Right forelimb (tissue), 1 donor: ENCODE measurements at places on chromosomes 7 and 10.

GRCh38 chr10:76882245-76882644 lies 755.4 kb downstream of the KCNMA1 start:
- no peak for DNase-seq

DNA sequence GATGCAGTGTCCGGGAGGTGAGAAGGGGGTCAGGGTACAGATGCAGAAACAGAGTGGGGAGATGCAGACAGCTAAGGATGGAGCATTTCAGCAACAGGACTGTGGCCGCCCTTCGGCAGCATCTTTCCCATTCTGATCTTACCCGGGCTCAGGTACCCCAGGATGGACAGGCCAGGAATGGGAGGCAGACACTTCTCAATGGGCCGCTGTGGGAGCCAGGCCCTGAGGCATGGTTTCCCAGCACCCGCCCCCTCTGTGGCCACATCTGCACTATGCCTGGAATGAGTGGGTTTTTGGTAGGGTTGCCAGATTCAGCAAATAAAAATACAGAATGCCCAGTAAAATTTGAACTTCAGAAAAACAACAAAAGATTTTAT lies 105.2 kb upstream of the CTBP2 start:
- DNase-seq, result no peak

DNA sequence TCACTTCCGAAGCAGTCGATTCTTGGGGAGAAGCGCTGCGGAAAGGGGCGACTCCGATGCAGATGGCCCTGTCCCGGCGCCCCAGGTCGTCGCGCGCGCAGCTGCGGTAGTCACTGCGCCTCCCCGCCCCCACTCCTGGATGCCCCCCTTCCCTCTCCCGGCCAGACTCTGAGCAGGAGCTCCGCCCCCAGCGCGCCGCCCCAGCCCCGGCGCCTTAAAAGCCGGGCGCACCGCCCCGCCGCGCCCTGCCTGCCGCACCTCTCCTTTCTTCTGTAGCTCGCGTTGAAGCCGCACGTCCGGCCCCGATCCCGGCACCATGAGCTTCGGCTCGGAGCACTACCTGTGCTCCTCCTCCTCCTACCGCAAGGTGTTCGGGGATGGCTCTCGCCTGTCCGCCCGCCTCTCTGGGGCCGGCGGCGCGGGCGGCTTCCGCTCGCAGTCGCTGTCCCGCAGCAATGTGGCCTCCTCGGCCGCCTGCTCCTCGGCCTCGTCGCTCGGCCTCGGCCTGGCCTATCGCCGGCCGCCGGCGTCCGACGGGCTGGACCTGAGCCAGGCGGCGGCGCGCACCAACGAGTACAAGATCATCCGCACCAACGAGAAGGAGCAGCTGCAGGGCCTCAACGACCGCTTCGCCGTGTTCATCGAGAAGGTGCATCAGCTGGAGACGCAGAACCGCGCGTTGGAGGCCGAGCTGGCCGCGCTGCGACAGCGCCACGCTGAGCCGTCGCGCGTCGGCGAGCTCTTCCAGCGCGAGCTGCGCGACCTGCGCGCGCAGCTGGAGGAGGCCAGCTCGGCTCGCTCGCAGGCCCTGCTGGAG lies at the start of gene INA:
Gene INA (plus strand): TSS at position 243 of the 817 bp plus-strand sequence. CDS start 74 bp downstream, at position 317.
- peak; percentile 42 for DNase-seq

DNA sequence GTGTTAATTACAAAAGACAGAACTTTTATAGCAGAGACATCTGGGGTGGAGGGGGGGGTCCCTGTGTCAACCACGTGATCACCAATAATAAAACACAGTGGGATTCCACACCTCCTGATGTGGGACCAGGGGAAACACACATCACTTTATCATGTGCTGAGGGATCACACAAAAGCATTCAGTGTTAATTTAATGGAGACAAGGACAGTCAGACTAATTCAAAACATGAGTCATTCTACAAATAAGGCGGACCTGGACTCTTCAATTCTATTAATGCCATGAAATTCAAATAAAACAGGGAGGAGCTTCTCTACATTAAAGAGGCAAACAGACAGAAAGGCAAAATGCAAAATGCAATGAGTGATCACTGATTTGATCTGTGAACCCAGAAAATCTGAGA lies 67.3 kb upstream of the PFKP start:
- no peak for DNase-seq

DNA sequence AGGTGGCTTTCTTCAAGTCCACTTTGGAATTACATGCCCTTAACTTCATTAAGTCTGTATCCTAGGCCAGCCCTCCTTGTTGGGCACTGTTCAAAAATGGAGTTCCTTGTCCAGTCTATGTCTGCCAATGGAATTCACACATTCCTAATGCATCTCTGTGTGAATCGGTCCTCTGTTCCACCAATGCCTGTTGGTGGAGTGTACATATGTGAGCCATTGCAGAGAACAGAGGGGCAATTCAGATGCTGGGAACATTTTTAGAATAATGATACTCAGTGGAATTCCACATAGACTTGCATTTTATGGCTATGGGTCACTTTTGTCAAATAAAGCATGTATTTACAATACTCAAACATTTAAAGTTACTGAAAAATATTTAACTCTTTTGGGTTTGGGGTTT lies 108.3 kb downstream of the COL28A1 start:
- no peak for DNase-seq

GRCh38 chr7:42080841-42081586 lies 156.0 kb downstream of the GLI3 start:
- DNase-seq, result no peak

GRCh38 chr10:118610577-118610976 lies 15.1 kb upstream of the PRLHR start:
- DNase-seq, result no peak

DNA sequence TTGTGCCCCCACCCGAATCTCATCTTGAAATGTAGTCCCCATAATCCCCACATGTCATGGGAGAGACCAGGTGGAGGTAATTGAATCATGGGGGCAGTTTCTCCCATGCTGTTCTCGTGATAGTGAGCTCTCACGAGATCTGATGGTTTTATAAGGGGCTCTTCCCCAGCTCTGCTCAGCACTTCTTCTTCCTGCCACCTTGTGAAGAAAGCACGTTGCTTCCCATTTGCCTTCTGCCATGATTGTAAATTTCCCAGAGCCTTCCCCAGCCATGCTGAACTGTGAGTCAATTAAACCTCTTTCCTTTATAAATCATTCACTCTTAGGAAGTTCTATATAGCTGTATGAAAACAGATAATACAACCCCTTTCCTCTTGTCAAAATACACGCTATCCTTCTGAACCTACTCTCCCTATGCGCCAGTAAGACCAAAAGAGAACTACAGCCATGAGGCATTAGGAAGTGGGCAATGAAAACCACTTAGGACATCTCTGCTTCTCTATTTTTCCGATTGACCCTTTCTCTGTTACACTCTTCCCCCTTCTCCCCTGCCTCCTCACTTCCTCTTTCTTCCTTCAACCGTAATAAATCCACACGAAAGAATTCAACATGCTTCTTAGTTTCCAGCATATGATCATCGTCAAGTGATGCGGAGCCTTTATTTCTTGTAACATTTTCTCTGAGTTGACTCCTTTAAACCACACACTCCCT lies 101.2 kb upstream of the WDR11 start:
- DNase-seq, result no peak

- no peak for DNase-seq
Observed at GRCh38 chr10:125802131-125802530, 20.9 kb downstream of the UROS start.

DNA sequence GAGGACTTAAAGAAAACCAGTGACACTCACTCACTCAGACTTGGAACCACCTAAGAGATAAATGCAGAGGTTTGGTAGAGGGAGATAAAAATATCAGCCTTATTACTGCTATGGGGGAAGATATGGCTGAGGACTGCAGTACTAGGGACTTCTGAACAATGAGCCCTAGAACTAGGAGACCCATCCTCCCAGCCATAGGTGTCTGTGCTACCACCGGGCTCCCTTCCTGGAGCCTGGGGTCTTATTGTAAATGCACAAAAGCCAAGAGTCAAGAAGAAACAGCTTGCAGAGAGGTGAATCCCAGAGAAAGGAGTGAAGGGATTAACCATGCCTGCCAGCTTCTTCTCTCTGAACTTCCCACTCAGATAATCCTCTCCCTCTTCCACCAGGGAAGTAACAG lies 108.3 kb upstream of the AKR1E2 start:
- no peak for DNase-seq

- DNase-seq, result no peak
Observed at GRCh38 chr7:1659696-1660095, 10.4 kb upstream of the ELFN1 start.

DNA sequence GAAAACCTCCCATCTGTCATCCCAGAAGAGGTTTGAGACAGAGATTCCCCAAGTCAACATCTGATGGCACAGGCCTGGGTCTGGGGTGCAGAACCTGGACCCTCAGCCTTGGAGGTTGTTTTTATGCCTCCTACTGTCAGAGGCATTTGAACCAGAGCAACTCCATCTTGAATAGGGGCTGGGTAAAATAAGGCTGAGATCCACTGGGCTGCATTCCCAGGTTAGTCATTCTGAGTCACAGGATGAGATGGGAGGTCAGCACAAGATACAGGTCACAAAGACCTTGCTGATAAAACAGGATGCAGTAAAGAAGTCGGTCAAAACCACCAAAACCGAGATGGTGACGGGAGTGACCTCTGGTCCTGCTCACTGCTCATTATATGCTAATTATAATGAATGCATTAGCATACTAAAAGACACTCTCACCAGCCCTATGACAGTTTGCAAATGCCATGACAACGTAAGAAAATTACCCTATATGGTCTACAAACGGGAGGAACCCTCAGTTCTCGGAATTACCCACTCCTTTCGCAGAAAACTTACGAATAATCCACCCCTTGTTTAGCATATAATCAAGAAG lies 92.0 kb downstream of the ITGA8 start:
- DNase-seq, result no peak
